ENCODE measurements at places on chromosomes 4 and X. TPM values are rescaled to one million over a fixed set of nuclear protein-coding genes. Genes with fewer than 3 reads are reported as not detected.
A peak's percentile ranks its signal among the peaks of the same experiment; 100 is the strongest.

Gene HAND2
- total RNA-seq: not detected

Gene PABPC1L2A
- total RNA-seq: not detected

DNA sequence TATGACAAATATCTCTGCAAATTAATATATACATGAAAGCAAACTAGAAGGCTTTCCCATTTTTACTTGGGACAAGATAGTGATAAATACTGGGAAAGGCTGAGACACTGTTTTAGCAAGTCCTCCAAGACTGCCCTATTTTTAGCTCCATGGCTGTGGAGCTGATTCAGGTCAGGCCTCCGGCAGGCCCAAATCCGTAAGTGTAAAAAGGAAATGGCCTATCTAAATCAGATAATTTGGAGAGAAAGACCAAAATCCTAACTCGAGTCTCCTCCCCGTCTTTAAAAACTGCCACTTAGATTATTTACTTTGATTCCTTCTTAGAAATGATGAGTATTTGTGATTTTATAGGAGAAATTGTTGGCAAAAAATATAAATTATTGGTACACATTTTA lies 2.9 kb downstream of the OTUD4 start:
- DNase-seq: peak; percentile 60

Gene ADH1B
- total RNA-seq: not detected

DNA sequence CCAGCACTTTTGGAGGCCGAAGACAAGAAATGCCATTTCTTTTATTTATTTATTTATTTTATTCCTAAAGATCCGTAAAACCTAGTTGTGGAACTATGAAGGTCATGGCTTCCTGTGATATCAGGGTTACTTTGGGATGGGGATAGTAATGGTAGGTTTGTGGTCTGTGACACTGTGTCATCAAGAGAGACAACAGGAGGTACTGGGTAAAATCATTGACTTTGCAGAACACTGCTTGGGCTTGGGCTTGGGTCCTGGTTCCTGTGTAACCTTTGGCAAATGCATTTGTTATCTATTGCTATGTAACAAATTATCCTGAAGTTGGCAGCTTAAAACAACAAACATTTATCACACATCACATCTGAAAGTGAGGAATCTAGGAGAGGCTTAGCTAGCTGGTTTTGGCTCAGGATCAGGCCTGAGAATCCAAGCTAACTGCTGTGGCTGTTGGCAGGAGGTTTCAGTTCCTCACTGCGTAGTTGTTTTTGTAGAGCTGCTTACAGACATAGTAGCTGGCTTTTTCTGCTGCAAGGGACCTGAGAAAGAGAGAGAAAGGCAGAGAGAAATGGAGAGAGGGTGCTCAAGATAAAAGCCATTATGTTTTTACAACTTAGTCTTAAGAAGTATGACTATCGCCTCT lies 576.4 kb upstream of the SLIT2 start:
- no peak for DNase-seq

DNA sequence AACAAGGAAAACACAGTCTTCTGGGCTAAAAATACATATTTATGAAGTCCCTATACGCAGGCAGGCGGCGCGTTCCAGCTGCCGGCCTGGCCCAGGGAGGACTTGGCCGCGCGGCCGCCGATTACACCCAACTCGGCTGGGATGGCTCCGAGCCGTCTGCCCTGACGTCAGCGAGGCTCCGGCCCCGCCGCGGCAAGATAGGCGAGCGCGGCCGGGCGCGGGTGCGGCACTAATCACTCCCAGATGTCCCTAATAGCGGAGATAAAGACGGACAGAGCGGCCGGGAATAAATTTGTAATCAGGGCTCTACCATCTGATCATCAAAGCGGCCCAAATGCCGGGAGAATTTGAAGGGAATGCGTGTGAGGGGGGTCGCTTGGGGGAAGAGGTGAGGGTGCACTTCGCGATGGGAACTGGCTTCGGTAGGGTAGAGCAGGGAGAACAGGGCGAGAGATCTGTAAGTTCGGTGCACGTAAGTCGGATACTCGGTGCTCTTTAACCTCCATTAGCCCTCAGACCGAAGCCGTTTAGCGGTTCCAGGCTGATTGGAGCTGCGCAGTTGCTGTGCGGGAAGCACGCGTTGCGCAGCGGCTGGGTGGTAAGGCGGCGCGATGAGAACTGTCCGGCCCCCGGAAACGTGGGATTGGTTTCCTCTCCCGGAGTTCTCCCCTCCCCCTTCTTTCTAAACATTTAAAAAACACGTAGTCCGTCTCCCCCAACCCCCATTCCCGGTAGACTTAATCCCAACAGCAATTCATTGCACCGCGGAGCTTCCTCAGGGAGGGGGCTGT lies 7.7 kb downstream of the HAND2 start:
- DNase-seq: no peak

- DNase-seq: no peak
These were observed 226.3 kb downstream of the PACRGL start for GRCh38 chr4:20926529-20926928.

Gene CNKSR2
- total RNA-seq: not detected

- DNase-seq: no peak
These were observed 9.5 kb downstream of the MAB21L2 start for GRCh38 chr4:150591406-150591805.

- DNase-seq: no peak
These were observed 230.9 kb downstream of the IQCM start for GRCh38 chr4:149584722-149585121.

Gene CTSO
- total RNA-seq: 18.9 TPM

GRCh38 chrX:66408507-66408906 lies 230.4 kb downstream of the EDA2R start:
- DNase-seq: peak; percentile 67

Gene SNCA
- total RNA-seq: not detected

DNA sequence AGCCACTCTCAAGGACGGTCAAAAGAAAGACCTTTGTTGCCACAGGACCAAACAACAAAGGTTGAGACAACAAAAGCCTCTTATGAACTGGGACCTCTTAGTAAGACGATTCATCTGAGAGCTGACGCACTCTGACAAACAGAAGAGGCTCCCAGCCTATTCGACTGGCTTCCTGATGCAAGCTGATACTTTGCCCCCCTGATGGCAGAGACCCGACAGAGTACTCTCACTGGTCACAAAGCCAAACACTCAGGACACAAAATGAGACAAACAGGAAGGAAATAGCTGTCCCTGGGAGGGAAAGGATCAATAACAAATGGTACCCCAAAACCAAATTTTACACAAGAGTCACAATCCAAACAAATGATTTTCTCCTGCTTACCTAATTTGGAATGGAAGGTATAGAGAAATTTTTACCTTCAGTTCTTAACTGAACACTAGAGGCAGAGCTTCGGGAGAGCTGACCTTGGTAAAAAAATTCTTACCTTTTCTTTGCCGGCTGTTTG lies 75.2 kb upstream of the PLAC8 start:
- DNase-seq: no peak

Gene MAGEB1
- total RNA-seq: not detected

GRCh38 chr4:79141530-79141929 lies 184.3 kb downstream of the NAA11 start:
- no peak for DNase-seq

DNA sequence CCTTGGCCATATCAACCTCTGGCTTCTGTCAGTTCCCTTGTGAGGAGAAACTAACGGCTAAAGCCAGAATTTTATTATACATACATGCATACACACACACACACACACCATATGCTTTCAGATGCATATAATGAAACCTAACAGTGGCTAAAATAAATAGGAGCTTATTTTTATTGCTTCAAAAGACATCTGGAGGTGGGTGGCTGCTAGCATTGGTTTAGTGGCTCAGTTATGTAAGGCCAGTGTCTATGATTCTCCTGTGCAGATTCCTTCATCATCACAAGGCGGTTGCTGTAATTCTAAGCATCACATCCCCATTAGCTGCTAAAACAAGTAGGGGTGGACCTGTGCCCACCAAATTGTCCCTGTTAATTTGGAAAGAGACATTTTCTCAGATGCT lies 110.8 kb downstream of the MAPK10 start:
- no peak for DNase-seq

GRCh38 chrX:131332331-131332730 lies 43.2 kb upstream of the IGSF1 start:
- DNase-seq: no peak

GRCh38 chr4:38944440-38944839 lies 76.8 kb downstream of the FAM114A1 start:
- no peak for DNase-seq

Gene LRAT
- total RNA-seq: not detected

GRCh38 chrX:41935832-41936231 lies 12.5 kb upstream of the CASK start:
- DNase-seq: no peak

GRCh38 chr4:45082101-45082500 lies 355.7 kb upstream of the GNPDA2 start:
- no peak for DNase-seq

- no peak for DNase-seq
These were observed 5.3 kb upstream of the UBE2D3 start for GRCh38 chr4:102832667-102833066.

Gene ADGRA3
- not detected for total RNA-seq

Gene KLHL34
- not detected for total RNA-seq

DNA sequence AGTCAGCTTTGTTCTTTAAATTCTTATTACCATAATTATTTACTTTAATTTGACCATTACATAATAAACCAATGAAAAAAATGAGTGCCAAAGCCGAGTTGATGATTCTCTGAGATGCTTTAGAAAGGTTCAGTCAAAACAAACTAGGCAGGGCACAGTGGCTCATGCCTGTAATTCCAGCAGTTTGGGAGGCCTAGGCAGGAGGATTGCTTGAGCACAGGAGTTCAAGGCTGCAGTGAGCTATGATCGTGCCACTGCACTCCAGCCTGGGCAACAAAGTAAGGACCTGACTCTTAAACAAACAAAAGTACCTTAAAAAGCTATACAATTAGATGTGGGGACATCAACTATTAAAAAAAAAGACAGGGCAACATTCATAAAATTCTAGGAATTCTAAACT lies 75.0 kb downstream of the AFAP1 start:
- DNase-seq: no peak

Gene RTL5
- not detected for total RNA-seq

Gene MED14
- 37.9 TPM for total RNA-seq

Gene SUPT20HL1
- not detected for total RNA-seq

Gene C4orf50
- 0.32 TPM for total RNA-seq

DNA sequence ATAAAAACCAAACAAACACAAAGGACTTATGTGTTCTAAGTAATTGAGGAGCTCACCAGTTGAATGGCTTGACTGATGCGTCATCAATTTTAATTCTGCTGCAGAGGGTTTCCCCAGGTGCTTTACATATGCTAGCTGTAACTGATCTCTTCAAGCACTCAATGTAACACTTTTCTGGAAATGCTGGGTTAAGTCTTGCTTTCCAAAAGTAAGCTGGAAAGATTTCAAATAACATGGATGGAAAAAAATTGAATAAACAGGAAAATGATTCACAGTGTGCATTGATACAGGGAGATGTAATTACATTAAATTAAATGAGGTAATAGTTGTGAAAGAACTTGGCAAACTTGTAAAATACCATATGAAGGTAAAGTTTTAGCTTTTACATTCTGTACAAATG lies 186.7 kb upstream of the WDFY3 start:
- DNase-seq: no peak

DNA sequence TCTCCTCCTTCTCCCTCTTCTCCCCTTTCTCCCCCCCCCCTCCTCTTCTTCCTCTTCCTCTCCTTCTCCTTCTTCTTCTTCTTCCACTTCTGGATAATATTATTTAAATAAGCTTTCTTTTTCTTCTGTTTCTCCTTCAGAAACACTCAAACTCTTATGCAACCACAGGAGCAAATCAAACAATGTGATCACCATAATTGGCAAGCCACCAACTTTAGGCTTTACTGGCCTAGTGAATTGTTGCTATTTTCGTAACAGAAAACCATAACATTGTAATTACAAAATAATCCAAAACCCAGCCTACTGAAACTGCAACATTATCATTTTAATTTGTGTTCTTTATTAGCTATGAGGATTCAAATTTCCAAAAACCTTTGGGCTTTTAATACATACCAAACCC lies 14.3 kb downstream of the DCAF8L1 start:
- no peak for DNase-seq

Gene RXFP1
- not detected for total RNA-seq

DNA sequence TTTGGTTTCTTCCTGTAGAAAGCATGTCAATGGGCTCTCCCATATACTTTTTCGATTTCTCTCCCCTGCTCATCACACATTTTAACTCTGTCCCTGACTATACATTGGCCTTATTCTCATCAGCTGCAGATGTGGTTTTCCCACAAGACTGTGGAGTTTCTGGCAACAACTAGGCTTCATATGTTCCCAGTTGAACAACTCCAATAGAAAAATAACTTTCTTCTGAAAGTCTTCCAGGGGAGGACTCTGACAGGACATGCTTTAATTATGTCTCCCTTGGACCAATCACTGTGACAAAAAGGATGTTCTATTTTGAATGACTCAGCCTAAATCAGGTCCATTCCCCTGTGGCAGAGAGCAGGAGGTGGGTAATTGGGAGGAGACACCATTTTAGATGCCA lies 28.1 kb downstream of the SPANXC start:
- DNase-seq: no peak

DNA sequence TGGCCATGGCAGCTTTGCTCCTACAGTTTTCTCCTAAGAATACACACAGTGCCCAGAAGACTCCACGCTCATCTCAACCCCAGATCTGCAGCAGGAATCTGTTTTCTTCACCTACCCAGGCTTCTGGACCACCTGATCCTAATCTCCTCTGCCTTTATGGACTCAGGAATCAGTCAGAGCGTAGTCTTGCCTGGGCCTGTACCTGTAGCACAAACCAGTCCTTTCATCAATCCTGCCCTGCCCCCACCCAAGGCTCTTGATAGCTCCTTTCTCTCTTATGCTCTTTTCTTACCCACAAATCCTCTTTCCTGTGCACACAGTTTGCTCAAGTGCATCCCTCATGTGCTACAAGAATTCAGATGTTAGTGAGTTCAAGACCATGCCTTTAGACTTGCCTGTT lies 89.7 kb downstream of the ZNF718 start:
- DNase-seq: no peak

DNA sequence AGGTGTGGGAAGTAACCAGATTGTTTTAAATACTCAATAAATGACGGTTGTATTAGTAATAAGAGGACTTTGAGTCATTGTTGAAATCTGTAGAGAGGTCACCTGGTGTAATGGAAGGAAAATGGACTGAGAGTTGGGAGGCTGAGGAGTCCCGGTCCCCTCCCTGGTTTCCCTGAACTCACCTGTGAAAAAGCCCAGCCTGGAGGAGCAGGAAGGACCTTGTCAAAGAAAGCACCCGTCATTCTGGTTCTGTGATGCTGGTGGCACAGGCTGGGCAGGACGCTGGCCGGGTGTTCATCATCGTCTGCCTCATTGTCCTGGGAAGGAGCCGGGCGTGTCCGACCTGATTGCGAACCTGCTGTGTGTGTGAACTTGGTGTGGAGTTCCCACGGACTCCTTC lies 70.8 kb downstream of the SORCS2 start:
- no peak for DNase-seq

GRCh38 chr4:7392438-7393421 lies 42.0 kb downstream of the PSAPL1 start:
- no peak for DNase-seq

Gene FRAS1
- total RNA-seq: not detected

Gene EIF2S3
- 160 TPM for total RNA-seq

- DNase-seq: no peak
These were observed 124.4 kb downstream of the KDM6A start for GRCh38 chrX:44997282-44997812.
